ENCODE measurements at places on chromosomes 13 and 19. TPM values are rescaled to one million over a fixed set of nuclear protein-coding genes. Genes with fewer than 3 reads are reported as not detected.

GRCh38 chr13:47334173-47334572 is 437.3 kb upstream of the HTR2A start:
- DNase-seq: no peak

GRCh38 chr19:46383171-46383815 is 30.1 kb downstream of the CCDC8 start:
- no peak for DNase-seq

Gene SLC15A1
- 0.20 TPM for total RNA-seq

GRCh38 chr13:110331362-110331761 is 24.3 kb downstream of the COL4A2 start:
- no peak for DNase-seq

DNA sequence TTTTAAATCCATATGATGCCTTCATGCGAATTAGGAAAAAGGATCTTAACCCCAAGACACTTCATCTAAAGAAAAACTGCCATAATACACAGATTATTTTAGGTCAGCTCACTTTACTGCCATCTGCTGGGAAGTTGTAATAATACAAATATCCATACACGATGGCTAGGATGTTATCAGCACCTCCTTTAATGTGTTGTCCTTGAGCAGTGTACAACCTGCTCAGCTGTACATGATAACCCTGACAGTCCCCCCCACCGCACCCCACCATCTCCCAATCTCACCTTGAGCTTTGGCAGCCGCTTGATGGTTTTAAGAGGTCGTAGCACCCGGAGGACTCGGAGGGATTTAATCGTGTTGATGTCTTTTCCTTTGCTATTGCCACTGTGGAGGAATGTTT is 112.2 kb downstream of the IER2 start:
- DNase-seq: peak; percentile 38

DNA sequence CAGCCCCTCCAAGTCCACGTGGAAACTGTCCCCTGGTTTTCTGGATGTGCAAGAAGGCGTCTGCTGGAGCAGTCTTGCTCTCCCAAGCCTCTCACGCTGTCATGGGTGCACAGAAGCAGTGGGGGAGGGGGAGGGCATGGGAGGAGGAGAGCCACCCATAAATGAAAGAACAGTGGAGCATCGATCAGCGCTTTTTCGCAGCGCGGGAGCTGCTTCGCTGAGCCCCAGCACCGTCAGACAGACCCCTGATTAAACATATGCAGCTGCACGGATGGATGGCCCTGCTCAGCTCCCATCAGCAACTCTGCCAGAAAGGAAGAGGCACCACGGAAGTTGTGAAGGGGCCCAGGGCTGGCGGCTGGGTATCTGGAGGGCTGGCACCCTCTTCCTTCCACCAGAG is 264.9 kb downstream of the UQCRFS1 start:
- no peak for DNase-seq

DNA sequence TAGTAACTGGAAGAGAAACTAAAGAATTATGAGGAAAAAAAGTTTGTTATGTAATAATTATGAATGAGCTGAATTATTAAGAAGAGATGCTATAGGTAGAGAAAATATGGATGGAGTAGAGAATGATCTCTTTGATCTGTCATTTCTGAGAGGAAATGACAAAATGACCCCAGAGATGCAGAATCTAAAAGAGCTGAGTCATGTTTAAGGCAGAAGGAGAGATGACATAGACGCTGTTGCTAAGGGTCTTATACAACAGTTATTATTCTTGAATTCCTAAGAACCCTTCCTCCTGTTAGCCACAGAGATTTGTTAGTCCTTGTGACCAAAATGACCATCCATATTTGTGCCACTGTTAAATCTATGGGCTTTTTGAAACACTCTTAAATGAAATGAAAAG is 58.3 kb upstream of the FREM2 start:
- no peak for DNase-seq

DNA sequence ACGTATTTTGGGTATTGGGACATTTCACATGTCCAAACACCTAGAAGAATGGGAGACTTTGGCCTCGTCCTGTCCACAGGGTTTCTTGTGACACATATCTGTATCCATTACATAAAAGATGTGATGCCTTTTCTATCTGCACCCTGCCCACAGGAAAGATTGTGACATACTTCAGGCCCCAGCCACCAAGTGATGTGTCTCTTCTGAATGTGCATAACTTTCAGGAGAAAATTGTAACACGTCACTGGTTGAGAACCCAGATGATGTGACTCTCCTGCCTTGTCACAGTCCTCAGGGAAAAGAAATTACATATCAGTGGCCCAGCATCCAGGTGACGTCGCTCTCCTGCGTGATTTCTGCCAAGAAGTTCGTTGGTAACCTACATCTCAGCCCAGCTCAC is 21.0 kb upstream of the ZNF681 start:
- DNase-seq: no peak
